ENCODE measurements at places on chromosomes 2 and 18.

DNA sequence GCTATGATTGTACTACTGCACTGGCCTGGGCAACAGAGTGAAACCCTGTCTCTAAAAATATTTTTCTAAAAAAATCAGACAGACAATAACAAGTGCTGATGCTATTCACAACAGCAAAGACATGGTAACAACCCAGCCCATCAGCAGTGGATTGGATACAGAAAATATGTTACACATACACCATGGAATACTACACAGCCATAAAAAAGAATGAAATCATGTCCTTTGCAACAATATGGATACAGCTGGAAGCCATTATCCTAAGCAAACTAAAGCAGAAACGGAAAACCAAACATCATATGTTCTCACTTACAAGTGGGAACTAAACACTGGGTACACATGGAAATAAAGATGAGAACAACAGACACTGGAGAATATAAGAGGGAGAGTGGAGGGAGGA lies 19.9 kb downstream of the FAM161A start:
- no peak for DNase-seq

GRCh38 chr18:13235421-13235831 lies 16.9 kb downstream of the LDLRAD4 start:
- DNase-seq, result no peak

- DNase-seq, result no peak
Observed at GRCh38 chr18:63586966-63587365, at the start of gene SERPINB13. SERPINB13 (plus strand) TSS chr18:63587343; CDS start chr18:63588668, 1,325 bp downstream.

DNA sequence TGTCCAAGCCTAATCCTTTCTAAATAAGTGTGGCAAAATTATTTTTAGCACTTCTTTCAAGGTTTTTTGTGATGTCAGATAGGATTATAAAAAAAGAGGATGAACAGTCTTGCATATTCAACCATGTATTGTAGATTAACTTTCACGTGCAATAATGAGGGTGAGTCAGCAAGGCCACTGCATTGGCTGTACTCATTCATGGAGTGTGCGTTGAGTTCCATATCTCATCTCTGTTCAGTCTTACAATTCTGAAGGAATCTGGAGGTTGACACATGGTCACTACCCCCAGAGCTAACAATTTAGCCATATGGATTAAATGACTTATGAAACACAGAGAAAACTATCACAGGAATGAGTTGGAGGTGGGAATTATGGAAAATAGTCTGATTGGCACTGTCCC lies 810.5 kb downstream of the SLC4A3 start:
- DNase-seq, result no peak

- peak; percentile 53 for DNase-seq
Observed at GRCh38 chr2:175111200-175111657, 56.8 kb downstream of the ATF2 start.

- DNase-seq, result no peak
Observed at GRCh38 chr2:40803900-40804299, 352.0 kb upstream of the SLC8A1 start.

GRCh38 chr2:240912878-240913809 lies 7.0 kb downstream of the CROCC2 start:
- DNase-seq, result no peak

GRCh38 chr2:95044601-95045000 lies 19.1 kb downstream of the MAL start:
- no peak for DNase-seq

DNA sequence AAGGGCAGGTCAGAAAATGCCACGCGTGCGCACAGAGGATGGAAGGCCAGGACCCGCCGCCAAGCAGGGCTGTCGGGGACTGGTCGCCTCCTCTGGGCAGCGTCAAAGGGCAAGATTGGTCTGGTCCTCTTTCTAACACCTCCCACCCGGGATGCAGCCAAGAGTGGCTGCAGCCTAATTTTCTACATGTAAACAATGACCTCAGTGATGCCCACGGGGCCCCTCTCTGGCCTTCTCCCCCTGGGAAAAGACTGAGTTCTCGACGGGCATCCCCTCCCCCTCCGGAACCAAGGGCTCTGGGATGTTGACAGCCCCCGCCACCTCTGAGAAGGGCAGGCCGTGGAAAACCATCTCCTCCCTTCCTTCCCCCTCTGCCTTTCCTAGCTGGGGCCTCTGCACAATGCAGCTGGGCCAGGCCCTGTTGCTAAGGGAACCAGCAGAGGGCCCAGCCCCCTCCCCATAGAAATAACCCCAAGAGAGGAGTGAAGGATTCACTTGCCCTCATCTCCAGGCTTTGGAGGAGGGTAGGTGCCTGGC lies 80.0 kb upstream of the ZNF532 start:
- peak; percentile 47 for DNase-seq

DNA sequence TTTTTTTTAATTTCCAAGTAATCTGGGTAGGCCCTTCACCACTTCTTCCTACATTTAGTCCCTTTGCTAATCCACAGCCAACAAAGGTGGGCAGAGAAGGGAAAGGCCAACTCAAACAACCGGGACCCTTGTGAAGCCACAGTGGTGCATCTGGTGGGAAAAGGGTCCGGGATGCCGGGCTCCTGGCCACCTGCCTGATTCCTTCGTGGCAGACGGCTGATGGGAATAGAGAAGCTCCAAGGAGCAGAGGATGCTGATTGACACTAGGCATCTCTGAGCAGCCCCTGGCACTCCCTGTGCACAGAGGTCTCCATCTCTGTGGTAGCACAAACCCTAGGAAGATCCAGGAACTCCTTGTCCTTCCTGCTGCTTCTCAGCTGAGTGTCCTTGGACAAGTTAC lies 37.0 kb downstream of the POLR1A start:
- no peak for DNase-seq

- DNase-seq, result no peak
Observed at GRCh38 chr18:7902399-7902839, 335.3 kb downstream of the PTPRM start.

GRCh38 chr2:185201063-185201462 lies 537.5 kb upstream of the FSIP2 start:
- peak; percentile 38 for DNase-seq

GRCh38 chr2:110688594-110689091 lies 10.8 kb upstream of the BUB1 start:
- DNase-seq, result no peak

DNA sequence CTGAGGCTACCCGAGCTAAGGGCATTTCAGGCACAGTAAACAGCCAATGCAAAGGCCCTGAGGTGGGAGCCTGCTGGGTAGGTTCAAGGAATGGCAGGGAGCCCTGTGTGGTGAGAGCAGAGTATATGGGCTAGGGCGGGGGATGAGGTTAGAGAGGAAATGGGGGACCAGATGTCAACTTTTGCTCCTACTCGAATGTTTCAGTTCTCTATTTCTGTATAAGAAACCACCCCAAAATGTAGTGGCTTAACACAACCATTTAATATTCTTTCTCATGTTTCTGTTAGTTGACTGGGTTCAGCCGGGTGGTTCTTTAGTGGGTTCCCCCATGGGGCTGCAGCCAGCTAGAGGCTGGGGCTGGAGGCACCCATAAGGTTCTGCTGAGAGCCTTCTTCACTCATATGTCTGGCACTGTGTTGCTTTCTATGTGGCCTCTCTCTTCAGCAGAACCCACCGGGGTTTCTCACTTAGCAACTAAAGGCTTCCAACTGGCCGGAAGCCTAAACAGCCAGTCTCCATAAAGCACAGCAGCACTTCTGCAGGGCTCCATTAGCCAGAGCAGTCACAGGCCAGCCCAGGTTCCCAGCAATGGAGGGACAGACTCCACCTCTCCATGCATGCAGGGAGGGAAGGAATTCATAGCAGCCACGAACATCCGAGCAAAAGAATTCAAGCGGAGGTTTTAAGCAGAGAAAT lies 5.6 kb upstream of the ATOH8 start:
- DNase-seq, result no peak

GRCh38 chr18:42675810-42676209 lies 439.7 kb downstream of the RIT2 start:
- DNase-seq, result no peak

GRCh38 chr2:229431327-229431954 lies 160.4 kb upstream of the PID1 start:
- peak; percentile 12 for DNase-seq

DNA sequence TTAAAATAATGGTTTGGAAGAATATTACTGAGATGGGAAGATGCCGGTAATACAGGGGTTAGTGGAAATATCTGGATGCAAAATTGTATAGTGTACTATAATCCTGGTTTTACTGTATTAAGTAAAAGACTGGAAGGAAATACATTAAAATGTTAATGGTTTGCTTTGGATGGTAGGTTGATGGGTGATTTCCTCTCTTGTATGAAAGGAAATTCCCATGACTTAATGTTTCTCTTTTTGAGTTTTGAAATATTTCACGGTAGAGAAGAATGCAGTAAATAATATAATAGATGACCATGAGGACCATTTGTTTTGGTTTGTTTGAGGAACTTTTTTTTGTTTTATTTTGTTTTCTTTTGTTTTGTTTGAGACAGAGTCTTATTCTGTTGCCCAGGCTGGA lies 8.2 kb downstream of the SPTBN1 start:
- no peak for DNase-seq

DNA sequence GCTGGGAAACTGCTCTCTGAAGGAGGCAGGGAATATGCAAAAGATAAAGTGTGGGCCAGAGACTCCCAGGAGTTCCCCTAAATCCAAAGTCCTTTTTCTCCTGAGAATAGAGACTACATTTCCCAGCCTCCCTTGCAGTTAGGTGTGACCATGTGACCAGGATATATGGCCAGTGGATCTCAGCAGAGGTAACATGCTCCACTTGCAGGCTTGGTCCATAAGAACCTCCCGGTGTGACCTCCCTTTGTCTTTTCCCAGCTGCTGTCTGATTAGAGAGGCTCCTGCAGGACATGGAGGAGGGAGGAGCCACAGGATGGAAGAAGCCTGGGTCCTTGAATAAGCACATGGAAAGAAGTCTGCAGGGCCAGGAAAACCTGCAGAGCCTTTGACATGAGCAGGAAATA lies 76.2 kb downstream of the TGFA start:
- DNase-seq, result no peak

GRCh38 chr18:59877361-59877760 lies 22.4 kb upstream of the PMAIP1 start:
- no peak for DNase-seq

GRCh38 chr2:158513841-158514240 lies 57.1 kb downstream of the PKP4 start:
- no peak for DNase-seq

DNA sequence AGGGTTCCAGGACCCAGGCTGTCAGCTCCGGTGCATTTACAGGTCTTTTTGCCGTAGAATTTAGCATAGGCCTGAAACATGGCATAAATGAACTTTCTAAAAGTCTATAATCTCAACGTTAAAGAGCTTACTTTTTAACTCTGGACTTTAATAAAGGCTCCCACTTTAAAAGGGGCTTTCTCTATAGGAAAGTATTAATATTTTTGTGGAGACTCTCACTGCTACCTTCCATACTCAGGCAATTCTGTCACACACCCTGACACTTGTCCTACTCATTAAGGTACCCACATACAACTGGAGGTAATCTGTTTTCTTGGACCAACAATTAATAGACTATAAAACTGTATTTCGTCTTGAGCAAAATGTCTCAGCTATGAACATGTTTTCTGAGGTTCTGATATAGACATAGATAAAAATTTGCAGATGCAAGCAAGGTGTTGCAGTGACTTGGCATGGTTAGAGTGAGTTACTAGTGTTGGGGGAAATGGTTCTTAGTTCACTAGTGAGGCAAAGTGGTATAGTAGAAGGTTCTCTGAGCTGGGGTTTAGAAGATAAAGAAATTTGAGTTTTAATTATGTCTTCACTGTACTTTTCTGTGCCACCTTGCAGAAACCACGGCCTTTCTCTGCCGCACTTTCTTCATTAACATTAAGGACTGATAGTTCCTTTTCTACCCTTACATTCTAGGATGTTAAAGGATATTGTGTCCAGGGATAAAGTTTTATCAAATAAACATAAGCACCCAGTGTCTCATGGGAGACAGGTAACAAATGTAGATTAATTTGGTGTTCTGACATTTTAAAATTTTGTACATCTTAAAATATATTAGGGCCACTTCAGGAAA lies 10.8 kb upstream of the NR4A2 start:
- DNase-seq, result no peak

GRCh38 chr18:6327895-6328620 lies 86.7 kb downstream of the L3MBTL4 start:
- no peak for DNase-seq

- DNase-seq, result no peak
Observed at GRCh38 chr2:8036366-8036765, 645.5 kb upstream of the ID2 start.

GRCh38 chr18:25832001-25832604 lies 258.3 kb downstream of the SS18 start:
- peak; percentile 40 for DNase-seq

GRCh38 chr2:227462972-227463931 lies 8.7 kb upstream of the AGFG1 start:
- DNase-seq, result no peak

DNA sequence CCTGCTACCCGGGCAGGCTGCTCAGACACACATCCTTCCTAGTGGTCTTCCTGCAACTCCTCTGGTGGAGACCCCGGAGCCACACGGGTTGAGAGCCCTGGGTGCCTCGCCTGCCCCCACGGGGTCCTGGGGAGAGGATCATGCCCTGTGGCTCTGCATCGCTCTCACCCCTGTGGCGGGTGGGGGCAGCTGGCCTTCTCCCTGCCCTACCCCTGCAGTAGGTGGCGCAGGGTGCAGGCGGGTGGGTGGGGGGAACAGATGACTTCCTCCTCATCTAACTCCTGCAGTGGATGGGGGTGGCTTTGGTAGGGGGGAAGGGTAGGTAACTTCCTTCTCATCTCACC lies 38.5 kb downstream of the TSHZ1 start:
- DNase-seq, result no peak

- no peak for DNase-seq
Observed at GRCh38 chr2:159497256-159497655, 119.1 kb downstream of the BAZ2B start.

- no peak for DNase-seq
Observed at GRCh38 chr2:8249141-8249540, 432.7 kb upstream of the ID2 start.

DNA sequence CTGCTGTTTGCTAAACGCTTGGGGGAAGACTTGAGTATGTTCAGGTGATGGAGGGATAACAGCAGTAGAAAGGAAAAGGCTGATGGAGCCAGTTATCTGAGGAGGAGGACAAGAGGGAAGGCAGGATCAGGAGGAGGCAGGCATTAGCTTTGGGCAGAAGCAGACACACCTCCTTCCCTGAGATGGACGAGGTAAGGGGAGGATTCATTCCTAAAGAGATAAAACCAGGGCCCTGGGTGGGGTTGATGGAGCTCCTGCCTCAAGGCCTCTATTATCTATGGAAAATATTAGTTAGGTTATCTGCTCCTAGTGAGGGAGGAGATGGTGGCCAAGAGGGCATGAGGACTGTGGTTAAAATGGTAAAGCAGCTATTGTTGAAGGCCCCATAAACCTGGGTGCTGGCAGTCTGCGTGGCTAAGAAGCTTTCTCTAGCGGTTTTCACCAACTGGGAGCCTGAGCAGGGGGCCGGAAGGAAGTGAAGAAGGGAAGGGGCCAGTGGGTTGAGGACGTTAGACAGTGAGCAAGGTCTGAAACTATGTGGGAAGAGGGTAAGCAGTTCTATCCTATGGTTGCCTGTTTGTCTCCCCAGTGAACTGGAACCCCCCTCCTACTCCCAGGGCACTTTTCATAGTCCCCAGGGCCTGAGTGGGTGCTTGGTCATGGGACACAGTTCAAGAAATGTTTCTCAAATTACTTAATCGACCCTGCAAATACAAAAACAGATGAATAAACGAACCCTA lies 56.6 kb upstream of the HK2 start:
- DNase-seq, result peak; percentile 15

GRCh38 chr2:168200930-168201583 lies 46.3 kb downstream of the STK39 start:
- DNase-seq, result no peak
